Hematopoietic multipotent progenitor cell treated with erythropoietin and hydrocortisone succinate and interleukin-3 and kit ligand, for 15 days (in vitro differentiated cells): ENCODE measurements at places on chromosomes 11 and 22.

- peak; percentile 32 for DNase-seq
Measured at GRCh38 chr22:29308791-29309262, 2.4 kb downstream of the GAS2L1 start.

DNA sequence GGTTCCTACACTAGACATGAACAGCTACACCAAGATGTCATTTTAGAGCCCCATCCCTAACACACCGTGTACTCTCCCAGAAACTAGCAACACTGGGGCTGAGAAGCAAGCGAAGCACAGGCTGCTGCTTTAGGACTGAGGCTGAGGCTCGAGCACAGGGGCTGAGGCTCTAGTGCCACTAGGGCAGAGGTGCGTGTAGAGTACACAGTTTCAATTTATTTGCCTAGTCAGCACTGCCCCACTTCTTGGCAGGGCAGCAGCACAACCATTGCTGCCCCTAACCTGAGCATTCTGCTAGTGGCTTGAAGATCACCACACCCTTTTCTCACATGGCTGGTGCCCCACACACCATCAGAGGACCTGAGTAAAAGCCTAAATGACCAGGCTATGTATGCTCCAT lies 713.2 kb downstream of the LRRC4C start:
- no peak for DNase-seq

GRCh38 chr11:109984634-109985289 lies 108.4 kb upstream of the ZC3H12C start:
- no peak for DNase-seq

- DNase-seq: no peak
Measured at GRCh38 chr11:58275002-58275401, 6.9 kb upstream of the OR10W1 start.

DNA sequence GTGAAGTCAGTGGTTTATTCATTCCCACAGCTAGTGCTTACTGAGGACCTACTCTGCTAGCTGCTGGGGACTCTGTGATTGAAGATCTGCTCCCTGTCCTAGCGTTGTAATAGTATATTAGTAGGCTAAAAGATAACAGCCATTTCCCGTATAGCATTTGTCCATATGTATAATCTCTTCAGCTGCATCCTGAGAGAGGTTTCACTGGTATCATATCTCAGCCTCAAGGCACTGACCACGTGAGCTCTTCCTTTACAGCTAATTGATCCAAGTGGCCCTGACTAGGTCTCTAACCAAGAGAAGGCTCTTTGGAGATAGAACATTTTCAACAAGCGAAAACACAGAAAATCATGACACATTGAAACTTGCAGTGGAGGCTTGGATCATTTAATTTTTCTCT lies 110.2 kb downstream of the APIP start:
- DNase-seq: no peak

DNA sequence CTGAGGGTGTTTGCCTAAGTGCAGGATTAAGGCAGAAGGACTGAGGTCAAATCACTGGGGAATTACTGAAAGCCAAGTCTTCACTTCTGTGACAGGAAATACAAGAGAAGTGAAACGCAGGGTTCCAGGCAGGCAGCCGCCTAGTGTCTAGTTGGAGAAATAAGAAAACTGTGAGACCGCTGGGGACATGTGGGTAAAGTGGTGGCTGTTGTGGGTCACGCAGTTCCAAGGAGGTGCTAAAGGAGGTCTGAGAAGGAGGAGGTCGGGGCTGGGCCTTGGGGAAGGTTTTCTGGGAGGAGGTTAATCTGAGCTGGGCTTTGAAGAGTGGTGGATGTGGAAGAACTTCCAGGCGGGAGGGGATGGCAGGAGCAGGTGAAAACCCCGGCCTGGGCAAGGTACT lies 11.2 kb downstream of the MCM5 start:
- no peak for DNase-seq

DNA sequence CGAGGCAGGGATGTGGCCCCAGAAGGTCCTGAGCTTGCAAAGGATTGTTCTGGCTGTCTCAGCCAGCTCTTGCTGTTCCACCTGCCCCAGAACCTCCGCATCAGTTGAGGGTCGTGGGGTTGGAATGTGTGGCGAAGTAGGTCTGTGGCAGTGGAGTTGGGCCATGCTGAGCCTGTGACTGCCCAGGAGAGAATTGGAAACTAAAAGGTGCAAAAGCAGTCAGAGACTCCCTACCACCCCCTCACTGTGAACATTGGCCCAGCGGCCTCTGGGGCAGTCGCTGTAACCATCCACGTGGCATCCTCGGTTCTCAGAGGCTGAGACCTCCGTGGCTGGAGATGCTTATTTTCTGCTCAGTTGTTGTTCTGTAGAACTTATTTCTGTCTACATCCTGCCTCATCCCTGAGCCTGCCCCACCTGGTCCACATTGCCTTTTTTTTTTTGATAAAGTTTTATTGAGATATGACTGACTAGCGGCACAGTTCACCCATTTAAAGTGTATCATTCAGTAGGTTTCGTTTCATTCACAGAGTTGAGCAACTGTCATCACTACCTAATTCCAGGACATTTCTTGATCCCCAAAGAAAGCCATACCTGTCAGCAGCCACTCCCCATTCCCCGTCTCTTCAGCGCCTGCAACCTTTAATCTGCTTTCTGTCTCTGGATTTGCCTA lies 22.3 kb upstream of the DGCR8 start:
- DNase-seq: no peak

- DNase-seq: peak; percentile 47
Measured at GRCh38 chr22:23178512-23179254, 1.6 kb upstream of the BCR start.

GRCh38 chr11:57762235-57762861 lies 746 bp downstream of the CTNND1 start:
- DNase-seq: no peak

DNA sequence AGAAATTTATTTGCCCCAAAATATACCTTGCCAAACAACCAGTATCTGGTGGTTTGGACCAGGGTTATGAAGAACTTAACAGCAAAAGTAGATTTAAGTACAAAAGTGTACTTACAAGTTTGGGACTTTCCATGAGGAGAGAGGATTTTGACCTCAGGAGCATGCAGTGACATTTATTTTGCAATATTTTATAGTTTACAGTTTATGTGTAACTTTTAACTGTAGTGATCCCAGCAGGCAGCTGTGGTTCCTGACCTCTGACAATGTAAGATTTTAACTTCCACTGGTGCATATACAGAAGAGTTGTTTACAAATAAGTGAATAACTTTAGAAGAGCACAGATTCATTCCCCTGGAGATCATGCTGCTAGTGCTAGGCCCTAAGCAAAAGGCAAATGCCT lies 6.7 kb downstream of the OR8D1 start:
- DNase-seq: no peak

DNA sequence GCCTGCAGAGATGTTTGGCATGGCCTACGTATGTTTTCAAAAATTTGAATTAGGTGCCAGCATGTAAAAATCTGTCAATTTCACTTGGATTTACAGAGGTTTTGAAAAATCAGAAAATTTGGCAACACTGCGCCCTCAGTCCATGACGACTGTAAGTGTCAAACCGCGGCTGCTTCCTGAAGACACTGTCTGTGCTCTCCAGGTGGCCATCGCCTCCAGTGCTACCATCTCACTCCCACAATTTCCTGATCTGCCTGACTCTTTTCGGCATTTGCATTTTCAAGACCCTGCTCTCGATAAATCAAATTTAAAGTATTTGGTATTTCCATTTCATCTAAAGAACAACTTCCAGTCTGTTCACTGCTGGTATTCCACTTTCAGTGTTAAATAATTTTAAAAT lies 34.6 kb downstream of the VSIG10L2 start:
- no peak for DNase-seq
